ENCODE measurements at places on chromosomes 4 and X.

DNA sequence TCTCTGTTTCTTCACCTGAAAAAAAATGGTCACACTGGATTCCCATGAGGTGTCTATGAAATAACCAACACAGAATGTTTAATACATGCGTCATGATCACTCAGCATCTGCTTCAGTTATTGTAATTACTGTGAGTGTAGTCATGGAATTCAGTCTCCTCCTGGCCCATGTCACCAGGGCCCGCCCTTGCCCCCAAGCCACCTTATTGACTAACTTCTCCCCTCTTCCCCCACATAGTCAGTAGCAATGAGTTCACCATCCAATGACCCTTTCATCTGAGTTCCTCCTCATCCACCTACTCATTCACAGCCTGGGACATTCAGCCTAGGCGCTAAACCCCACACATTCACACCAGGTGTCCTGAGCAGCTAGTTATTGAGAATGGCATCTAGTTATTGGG, 15.6 kb downstream of the PNMA6F start:
- no peak for DNase-seq

DNA sequence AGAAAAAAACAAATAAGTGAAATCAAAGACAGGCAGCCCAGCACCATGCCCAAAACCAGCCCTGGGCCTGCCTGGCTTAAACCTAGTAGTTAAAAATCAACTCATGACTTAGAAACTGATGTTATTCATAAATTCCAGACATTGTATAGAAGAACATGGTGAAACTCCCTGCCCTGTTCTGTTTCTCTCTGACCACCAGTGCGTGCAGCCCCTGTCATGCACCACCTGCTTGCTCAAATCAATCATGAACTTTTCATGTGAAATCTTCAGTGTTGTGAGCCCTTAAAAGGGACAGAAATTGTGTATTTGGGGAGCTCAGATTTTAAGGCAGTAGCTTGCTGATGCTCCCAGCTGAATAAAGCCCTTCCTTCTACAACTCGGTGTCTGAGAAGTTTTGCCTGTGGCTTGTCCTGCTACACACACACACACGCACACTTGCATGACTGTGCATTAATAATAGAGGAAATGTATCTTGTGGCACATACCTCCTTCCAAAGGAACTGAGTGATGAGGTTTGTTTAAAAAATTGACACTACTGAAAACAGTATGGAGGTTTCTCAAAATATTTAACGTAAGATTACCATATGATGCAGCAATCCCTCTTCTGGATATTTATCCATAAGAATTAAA, 39.2 kb upstream of the UGT2B7 start:
- DNase-seq = no peak

- no peak for DNase-seq
Measured at GRCh38 chr4:7398788-7399439, 35.8 kb downstream of the PSAPL1 start.

GRCh38 chrX:10938365-10938923, 172.7 kb upstream of the HCCS start:
- no peak for DNase-seq

GRCh38 chr4:40576651-40577480, 52.8 kb downstream of the RBM47 start:
- DNase-seq = no peak

- no peak for DNase-seq
Measured at GRCh38 chr4:143658336-143658735, 42.1 kb downstream of the FREM3 start.

DNA sequence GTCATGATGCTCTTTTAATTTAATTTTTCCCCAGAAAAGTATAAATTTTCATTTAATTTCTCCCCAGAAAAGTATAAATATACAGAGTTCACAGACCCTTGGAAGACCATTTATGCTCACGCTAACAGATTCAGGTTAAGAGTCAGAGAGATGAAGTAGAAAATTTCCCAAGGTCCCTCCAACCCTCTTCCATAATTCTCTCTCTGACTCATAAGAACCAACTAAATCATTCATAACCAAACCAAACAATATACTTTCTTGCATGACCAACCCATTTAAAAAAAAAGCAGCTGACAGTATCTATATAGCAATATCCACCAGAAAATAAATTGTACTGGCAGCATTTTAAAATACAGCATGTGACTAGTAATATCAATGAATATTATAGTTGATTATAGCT, 3.9 kb downstream of the KLHL8 start:
- no peak for DNase-seq

DNA sequence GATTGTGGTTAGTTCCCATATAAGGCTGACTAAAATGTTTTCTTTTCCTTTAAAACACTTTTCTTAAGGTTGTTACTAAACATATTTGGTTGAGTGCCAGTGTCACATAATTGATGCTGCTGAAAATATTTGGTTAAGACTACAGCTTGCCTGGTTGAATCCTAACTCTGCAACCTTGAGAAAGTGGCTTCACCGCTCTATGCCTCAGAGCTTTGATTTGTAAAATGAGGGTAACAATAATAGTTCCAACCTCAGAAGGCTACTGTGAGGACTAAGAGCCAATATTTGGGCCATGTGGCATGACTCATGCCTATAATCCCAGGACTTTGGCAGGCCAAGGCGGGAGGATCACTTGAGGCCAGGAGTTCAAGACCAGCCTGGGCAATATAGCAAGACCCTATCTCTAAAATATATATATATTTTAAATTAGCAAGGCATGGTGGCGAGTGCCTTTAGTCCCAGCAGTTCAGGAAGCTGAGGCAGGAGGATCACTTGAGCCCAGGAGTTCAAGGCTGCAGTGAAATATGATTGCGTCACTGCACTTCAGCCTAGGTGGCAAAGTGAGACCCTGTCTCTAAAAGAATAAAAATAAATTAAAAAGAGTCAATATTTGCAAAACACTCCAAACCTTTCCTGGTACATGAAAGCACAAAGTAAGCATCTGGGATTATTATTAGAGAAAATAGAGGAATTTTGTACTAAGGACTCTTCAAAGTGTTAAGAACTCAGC, 7.1 kb upstream of the NEIL3 start:
- no peak for DNase-seq

GRCh38 chr4:75565481-75565880, 9.6 kb downstream of the ODAPH start:
- DNase-seq = no peak

DNA sequence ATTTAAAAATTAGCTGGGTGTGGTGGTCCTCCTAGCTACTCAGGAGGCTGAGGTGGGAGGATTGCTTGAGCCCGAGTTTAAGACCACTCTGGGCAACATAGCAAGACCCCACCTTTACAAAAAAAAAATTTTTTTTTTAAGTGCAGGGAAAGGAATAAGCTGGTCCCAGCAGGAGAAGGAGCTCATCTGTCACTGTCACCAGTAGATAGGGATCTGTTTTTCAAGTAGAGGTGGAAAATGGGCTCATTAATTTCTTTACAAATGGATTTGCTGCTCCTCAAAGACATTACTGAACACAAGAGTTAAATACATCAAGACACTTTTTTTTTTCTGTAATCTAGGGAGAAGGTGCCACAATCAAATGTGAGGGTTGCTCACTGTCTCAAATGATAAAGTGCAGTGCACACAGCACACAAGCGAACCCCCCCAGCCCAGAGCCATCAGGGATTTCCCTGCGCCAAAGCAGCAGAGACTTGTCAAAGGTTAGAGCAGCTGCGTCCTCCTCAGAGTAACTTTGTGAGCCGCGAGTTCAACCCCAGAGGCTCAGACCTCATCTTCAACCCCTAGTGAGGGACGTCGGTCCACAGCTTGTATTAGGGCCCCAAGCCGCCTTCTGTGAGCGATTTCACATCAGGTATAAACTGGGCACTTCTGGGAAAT, 14.3 kb upstream of the MTNR1A start:
- no peak for DNase-seq

- no peak for DNase-seq
Measured at GRCh38 chrX:65536291-65536690, 1.7 kb upstream of the LAS1L start.

GRCh38 chr4:97507587-97508245, 635.6 kb downstream of the STPG2 start:
- no peak for DNase-seq

- DNase-seq = no peak
Measured at GRCh38 chr4:8762951-8763735, 108.5 kb downstream of the HMX1 start.

DNA sequence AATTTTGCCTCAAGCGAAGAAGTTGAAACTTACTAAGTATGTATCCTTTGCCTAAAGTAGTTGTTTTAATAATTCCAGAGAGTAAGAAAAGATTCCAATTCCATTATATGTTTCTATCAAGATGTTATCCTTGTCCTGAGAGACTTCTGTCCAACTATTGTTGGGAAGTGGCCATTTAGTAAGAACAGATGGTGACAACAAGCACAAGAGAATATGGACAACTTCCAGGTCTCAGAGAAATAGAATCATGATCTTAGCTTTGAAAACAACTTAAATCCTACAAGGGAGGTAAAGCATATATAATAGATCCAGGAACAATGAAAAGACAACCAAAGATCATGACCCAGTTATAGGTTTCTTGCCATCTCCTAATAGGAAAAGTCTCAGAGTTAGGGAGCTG, 486.6 kb upstream of the PCDH10 start:
- no peak for DNase-seq

GRCh38 chrX:23494741-23495140, 160.1 kb downstream of the PTCHD1 start:
- DNase-seq = no peak

- DNase-seq = no peak
Measured at GRCh38 chrX:136205882-136206380, 45.3 kb downstream of the MAP7D3 start.

GRCh38 chr4:185576962-185577950, 41.9 kb upstream of the PDLIM3 start:
- no peak for DNase-seq

DNA sequence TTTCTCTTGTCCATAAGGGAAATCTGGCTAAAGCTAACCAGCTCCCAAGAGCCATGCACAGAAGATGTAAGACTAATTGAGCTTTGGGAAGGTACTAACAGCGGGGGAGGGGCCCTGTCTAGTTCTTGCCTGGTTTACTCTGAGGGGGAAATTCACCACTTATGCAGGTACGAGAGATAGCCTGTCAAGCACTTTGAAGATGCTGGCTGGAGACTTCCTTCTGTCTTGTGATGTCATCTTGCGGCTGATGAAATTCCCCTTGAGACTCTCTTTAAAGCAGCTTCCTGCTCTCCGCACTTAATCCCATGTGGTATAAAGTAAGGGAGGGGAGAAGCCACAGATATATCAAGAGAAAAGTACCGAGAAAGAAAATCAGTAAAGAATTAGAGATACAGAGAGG, 345.3 kb downstream of the MAPK10 start:
- no peak for DNase-seq

DNA sequence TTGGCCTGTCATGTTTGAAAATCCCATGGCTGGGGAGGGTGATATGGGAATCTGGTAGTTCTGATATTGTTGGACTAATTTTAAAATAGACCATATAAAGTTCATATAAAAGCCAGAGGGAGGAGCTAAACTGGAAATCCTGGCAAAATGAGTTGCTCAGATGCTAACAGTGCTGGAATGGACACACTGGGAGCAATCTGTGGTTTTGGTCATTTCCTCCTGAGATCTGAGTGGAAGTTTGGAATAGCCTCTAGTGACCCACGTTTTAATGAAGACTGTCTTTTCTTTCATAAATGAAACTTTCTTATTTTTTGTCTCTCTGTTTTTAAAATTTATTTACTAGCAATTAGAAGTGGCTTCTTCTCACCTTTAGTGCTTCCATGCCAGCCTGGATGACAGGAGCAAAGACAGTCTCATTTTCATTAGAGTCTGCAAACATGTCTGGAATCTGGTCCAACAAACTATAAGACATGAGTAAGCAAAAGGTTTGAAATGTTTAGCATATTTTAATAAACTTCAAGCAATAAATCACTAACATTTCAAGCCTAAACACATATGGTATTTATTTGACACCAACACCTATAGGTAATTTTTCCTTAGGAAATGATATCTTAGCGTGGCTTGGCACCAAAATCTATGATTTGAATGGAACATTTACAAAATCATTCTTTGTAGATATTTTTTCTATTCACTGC, 66.6 kb downstream of the METTL14 start:
- no peak for DNase-seq

GRCh38 chr4:102298716-102299115, 46.6 kb downstream of the SLC39A8 start:
- DNase-seq = no peak

GRCh38 chrX:63755892-63756291, 29.1 kb downstream of the ARHGEF9 start:
- no peak for DNase-seq

DNA sequence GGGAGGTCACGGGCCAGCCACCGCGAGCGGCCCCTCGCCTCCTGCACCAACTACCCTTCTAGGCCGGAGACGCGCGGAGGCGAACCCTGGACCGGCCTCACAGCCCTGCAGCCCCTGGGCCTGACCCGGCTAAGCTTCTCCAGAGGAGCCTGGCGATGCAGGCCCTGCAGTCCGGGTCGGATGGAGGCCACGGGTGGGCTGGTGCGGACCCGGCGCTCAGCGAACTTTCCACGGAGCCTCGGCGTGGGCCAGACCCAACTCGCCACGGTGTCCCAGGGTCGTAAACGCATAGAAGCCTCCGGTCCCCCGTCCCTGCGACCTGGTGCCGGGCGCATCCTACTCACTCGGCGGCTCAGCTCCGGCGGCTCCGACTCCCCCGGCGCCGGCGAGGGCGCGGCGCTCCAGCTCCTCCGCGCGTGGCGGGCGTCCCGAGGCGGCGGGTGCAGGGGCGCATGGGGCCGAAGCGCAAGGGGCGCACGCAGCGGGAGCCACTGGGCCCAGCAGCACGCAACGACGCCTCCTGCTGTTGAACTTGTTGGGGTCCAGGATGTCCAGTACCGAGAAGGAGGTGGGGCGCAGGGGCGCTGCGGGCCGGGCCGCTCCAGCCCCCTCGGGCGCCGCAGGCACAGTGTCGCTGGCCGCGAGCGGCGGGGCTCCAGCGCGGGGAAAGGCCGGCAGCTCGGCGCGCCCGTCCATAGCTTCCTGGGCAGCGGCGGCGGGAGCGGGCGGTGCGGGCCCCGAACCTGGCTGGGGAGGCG, 427 bp downstream of the NKX1-1 start:
- DNase-seq = no peak

- no peak for DNase-seq
Measured at GRCh38 chr4:123672987-123673386, 276.4 kb downstream of the SPRY1 start.

DNA sequence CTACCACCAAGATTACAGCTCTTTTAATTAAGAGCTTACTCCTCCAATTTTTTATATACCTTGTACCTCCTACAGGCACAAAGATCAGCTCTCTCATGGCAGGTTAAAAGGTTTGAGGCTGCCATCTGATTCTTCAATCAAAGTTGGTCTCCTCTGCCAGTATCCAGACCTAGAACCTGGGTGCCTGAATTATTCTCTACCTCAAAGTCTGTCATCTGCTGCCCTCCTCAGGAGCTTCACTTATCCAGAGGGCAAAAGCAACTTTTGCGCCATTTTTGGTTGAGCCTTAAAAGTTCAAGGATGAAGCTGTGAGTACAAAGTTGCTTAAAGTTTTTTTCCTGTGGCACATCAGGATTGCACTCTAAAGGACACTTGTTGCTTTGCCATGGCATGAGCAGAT, 343.7 kb upstream of the PPP1R2C start:
- DNase-seq = no peak

- no peak for DNase-seq
Measured at GRCh38 chr4:76626686-76627465, 191.8 kb downstream of the SHROOM3 start.
